Left ventricle myocardium superior (tissue), 1 donor: ENCODE measurements at places on chromosomes 1 and 21.

DNA sequence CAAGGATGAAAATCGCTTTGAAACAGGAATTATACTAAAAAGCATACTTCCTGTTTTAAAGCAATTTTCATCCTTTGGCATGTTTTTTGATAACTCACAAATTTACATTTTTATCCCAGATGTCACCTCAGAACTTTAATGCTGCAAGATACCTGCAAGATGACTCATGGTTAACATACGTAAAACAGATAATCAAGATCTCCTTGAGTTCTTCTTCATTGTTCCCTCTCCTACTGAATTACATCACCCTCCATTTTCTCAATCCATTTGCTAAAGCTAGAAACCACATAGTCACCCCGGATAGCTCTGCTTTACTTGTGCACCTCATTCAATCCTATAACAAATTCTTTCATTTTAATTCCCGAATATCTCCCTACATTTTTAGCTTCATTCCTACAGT lies 1114.2 kb downstream of the PLA2G4A start:
- DNase-seq: no peak

DNA sequence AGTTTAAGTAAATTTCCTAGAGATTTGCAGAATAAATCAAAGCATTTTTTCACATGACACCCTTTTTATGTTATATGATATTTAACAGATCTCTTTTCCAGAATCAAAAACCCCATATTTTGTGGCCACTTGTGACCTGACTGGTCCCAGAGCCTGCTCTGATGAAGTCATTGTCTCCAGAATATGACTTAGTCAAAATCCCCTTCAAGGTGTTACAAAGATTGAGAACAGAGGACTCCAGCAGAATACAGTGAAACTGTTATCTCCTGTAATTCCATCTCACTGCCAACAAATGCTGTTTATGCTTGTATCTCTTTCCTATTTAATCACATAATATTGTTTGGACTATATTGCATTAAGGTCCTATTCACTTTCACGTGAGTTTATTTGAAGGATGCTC lies 25.6 kb downstream of the RGS1 start:
- DNase-seq: no peak

GRCh38 chr1:12136916-12137610 lies 29.7 kb upstream of the TNFRSF1B start:
- DNase-seq: no peak

- no peak for DNase-seq
Observed at GRCh38 chr1:225700164-225700821, 47.4 kb upstream of the ENAH start.

DNA sequence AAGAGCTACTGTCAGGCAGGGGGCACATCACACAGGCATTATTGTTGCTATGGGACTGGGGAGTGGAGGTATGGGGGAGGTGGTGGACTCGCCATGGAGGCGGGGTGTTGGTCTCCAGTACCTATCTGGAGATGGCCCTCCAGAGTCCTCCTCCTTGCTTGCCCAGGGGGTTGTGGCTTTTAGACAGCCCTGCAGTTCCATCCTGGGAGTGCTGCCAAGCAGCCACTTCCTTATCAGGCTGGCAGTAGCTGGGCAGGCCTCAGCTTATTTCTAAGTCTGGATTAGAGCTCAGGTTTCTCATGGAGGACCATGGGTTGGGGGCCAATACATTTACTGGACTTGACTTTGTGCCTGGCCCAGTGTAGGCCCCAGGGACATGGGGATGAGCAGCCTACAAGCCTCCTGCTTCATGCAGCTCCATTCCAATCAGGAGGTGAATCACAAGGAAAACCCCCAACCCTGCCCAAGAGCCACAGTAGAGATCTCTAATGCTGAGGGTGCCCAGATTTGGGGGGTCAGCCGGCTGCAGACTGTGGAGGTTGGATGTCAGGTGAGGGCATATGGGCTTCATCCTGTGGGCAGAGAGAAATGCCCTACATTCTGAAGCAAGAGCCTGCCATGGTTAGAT lies 210.7 kb upstream of the EDN2 start:
- DNase-seq: peak; percentile 87

- no peak for DNase-seq
Observed at GRCh38 chr1:212364985-212365384, 49.7 kb downstream of the PACC1 start.

GRCh38 chr1:215617979-215618378 lies 50.9 kb downstream of the KCTD3 start:
- DNase-seq: no peak

- no peak for DNase-seq
Observed at GRCh38 chr21:35378881-35379280, 329.8 kb upstream of the RUNX1 start.

DNA sequence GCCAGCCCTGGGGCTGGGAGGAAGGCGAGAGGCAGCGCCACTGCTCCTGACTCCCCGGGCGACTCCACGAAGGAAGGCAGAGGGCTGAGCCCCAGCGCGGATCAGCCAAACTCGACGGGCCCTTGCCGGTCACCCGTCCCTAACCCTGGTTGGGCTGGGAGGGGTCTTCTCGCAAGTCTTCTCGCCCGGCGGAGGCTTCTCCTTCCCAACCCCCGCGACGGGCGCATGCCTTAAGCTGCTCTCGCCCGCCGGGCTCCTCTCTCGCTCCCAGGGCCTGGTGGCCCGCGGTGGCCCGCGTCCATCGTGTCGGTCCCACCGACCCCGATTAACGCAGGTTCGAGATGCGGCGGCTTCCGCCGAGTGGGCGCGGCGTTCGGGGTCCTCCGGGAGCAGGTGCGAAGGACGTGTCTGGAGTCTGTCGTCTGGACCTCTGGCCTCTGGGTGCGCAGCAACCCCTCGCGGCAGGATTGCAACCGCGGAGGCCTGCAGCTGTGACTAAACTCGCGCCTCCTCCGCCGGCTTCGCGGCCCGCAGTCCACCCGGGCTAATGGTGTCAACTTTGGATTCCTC lies 29.0 kb upstream of the PPM1J start:
- DNase-seq: peak; percentile 46

- no peak for DNase-seq
Observed at GRCh38 chr1:193042766-193043691, 16.1 kb downstream of the UCHL5 start.

GRCh38 chr1:205581321-205581980 lies 50.4 kb downstream of the ELK4 start:
- no peak for DNase-seq

GRCh38 chr1:105914403-105914802 lies 1142.1 kb upstream of the PRMT6 start:
- DNase-seq: no peak

GRCh38 chr1:2494323-2494693 lies 18.2 kb downstream of the PLCH2 start:
- no peak for DNase-seq

DNA sequence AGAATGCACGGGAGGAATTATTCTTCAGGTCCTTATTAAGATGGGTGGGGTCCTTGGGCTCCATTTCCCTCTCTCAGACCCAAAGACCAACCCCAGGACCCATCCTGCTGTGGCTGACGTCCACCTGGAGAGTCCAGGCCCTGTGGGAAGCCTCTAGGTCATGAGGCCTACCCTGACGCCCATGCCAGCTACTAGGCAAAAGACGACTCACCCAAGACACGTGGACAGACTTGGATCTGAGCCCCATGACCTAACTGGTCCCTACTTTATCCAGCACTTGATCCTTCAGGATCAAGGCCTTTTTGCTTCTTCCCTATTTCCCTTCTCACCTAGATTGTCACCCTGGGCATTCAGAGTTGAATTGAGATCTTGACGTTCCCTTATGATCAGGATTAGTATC lies 56.0 kb upstream of the CASZ1 start:
- DNase-seq: no peak

DNA sequence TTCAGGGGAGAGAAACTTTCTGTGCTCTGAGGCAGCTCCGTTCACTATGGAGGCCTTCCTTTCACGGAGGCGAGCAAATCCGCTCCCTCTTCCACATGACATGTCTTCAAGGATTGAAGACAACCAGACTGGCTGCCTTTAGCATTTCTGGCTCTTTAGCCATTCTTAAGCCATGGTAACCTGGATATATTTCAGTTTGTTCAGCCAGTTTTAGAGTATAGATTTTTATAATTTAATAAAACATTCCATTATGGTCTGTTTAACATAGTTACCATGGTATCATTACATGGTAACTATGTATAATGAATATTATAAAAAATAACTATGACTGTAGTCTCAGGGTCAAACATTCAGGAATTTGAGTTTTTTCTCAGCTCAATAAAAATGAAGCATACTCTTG lies 54.2 kb upstream of the NFIA start:
- no peak for DNase-seq

GRCh38 chr1:171352554-171352953 lies 38.6 kb downstream of the FMO4 start:
- no peak for DNase-seq

GRCh38 chr1:49060766-49061165 lies 284.1 kb upstream of the BEND5 start:
- no peak for DNase-seq

DNA sequence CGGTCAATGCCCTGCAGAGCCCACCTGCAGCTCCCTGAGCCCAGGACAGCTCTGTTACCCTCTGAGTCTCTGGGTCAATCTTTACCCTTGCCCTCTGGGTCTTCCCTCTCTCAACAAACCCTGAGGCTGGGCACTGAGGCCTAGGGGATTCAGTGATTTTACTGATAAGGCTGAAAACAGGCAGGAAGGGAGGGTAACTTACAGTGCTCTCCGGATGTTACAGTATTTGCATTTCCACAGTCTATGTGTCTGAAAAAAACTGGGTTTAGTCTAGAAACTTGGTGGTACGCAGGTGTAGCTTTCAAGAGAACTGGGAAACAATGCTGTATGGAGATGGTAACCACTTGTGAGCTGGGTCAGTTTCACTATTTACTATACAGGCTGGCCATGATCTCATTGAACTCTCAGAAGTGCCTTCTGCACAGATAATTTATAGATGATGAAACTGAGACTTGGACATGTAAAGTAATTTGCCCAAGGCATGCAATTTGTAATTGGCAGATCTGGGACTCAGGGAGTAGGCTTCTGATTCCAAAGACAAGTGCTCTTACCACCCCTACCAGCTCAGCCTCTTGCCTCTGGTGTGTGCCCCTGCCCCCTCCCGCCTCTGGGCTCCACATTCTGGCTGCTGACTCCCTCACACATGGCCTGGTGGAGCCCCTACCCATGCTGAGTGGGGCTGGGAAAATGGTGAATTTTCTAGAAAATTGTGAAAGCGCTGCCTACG lies 48.8 kb downstream of the TENT5C start:
- no peak for DNase-seq

DNA sequence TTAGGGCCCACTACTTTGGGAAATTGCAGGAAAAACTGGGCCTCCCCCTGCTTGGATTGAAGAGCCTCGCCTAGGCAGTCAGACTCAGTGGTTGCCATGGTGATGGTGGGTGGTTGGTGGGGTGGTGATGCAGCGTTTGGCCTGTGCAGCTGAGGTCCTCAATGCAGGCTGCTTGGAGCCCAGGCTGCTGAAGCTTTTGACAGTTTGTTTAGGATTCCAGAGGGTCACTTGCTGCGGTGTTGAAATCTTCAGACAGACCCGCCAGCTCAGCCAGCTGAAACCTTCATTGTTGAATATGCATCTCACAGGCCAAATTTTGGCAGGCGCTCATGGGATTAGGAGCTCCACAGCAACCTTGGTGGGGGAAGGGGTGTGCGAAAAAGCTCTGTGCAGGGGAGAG lies 67.9 kb downstream of the CACNA1E start:
- no peak for DNase-seq

GRCh38 chr1:200918006-200918405 lies 23.3 kb downstream of the INAVA start:
- no peak for DNase-seq

- no peak for DNase-seq
Observed at GRCh38 chr1:197021716-197022115, 44.4 kb downstream of the CFHR5 start.

DNA sequence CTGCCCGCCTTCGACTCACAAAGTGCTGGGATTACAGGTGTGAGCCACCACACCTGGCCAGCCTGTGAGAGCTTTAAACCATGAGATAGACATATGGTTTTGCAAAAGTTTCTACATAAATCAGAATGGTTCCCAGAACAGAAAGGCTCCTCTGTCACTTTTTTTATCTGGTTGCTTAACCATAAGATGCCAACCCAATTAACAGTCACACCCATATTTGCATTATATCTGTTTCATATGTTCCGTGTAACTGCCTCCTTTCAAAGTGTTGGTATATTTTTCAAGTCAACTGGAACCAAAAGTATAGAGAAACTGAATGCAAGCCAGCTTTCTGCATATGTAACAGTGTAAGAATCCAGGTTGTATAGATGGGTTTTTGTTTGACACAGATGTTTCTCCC lies 23.7 kb upstream of the RCC1 start:
- DNase-seq: no peak

DNA sequence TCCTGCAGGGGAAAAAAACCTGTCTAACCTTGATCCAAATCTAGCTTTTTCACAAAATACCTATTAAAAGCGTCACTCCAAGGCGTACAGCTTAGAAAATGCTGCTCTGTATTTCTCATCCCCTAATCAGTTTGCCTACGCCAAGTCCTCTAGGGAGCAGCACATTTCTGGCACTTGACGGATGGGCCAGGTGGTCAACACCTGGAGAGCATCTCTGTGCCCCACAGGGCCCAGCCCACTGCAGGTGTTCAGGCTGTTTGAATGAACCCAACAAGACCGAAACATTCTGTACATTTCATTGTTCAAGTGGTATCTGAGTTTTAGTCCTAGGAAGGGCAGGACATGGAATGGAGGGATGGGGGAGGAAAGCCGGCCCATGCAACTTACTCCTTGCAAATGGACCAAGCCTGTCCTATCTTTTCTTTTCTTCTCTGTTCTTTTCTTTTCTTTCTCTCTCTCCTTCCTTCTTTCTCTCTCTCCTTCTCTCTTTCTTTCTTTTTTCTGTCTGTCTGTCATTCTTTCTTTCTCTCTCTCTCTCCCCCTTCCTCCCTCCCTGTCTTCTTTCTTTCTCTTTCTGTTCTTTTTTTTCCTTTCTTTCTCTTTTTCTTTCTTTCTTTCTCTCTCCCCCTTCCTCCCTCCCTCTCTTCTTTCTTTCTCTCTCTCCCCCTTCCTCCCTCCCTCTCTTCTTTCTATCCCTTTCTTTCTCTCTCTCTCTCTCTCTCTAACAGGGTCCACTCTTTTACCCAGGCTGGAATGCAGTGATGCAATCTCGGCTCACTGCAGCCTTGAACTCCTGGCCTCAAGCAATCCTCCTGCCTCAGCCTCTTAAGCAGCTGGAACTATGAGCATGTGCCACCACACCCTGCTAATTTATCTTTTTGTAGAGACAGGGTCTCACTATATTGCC lies 29.1 kb downstream of the IGFN1 start:
- no peak for DNase-seq

DNA sequence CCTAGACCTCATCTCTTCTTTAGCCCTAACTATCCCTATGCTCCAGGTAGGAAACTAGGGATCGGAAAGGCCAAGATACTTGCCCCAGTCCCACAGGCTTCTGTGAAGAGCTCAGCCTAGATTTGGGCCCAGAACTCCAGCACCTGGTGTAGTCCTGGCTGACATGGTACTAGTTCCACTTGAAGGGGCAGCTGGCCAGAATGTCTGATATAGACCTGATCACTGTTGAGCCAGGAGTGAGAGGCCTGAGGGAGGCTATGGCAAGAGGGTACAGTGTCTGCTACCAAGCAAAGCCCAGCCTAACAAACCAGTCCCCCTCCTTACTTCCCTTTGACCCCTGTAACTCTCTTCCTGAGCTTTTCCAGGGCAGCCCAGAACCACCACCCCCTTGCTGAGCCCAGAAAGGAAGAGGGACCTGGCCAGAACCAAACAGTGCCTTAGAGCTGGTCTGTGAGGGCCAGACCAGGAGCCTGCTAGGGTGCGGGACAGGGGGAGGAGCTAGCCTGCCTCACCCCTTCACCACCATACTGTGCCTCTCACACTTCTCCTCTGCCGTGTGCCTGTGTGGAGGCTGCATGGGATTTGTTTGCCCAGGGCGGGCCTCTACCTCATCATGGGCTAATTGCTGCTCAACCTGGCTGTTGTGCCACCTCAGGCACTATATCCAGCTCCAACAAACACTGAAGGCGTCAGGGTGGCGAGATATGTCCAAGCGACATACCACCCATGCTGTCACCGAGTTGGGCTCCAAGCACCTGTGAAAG lies 10.9 kb downstream of the POMGNT1 start:
- no peak for DNase-seq
